DMS79 (cell line): ENCODE measurements at places on chromosomes 2 and 18.

- no peak for DNase-seq
These were observed 23.9 kb downstream of the WDFY1 start for GRCh38 chr2:223921204-223921603.

DNA sequence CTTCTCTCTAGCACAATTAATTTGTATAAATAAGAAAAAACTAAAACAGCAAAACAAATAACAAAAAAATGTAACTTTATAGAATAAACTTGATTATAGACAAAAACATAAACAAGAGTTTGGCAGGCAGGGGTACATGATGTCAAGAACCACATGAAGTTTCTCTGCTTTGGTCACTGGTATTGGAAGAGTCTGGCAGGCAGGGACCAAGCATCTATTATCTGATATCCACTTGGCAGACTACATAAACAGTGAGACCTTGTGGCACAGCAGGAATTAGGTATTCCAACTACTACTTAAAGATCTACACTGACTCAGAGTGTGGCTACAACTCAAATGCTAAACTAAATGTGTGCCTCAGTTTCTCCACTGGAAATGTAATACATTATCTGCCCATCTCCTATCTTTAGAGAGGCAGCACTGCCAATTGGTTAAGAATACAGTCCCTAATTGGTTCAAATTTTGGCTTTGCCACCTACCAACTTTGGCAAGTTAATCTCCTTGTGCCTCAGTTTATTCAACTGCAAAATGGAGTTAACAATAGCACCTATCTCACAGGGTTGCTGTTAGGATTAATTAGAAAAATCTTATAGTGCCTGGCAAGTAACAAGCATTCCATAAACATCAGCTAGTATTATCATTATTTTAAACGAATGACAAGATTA, 2.7 kb downstream of the MAP4K3 start:
- no peak for DNase-seq

- no peak for DNase-seq
These were observed 373.6 kb upstream of the ST6GAL2 start for GRCh38 chr2:107259408-107260195.

GRCh38 chr18:57149531-57149930, 2.6 kb downstream of the BOD1L2 start:
- no peak for DNase-seq

DNA sequence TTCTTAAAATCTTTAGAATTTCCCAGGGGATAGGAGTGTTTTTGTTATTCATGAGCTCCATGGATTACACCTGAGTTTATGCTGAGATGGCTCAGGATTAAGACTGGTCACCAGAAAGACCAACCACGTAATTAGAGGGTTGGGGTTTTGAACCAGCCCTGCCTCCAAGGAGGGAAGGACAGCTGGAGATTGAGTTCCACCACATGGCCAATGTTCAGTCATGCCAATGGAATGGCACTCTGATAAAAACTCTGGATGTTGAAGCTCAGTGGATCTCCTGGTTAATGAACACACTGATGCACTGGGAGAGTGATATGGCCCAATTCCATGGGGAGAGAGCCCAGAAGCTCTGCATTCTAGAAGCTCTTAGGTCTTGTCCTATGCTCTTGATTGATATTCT, 38.7 kb upstream of the PTPN4 start:
- no peak for DNase-seq

DNA sequence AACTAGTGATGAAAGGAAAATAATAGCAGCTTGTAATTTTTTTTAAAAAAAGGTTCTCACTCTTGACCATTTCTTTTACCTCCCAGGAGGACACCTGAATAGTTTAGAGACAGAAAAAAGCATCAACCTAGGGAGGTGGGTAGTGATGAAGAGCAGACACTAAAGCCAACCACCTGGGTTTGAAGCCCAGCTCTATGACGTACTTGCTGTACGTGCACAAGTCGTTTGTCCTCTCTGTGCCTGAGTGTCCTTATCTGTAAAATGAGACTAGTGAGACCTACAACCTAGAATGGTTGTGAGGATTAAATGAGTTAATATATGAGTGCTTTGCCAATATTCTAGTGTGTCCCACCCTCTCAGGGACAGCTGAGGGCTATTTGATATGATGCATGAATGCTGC, 5.8 kb downstream of the SLC1A4 start:
- no peak for DNase-seq

GRCh38 chr18:26017929-26018328, 72.5 kb downstream of the SS18 start:
- no peak for DNase-seq

DNA sequence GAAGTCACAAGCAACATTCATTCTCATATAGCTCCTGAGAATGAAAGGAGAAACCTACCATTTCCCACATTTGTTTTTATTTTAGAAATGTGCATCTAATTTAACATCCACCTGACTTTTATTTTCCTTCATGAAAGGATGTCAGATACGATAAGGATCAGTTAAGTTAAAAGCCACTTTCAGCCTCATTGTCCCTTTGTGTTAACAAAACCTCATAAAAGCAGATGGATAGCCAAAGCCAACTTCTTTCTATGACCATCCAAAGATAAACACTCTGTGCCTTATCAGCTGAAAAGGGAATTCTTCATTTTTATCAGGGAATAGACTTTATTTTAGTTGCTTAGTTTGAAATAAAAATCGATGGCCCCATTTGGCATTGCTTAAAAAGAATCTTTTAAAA, 25.7 kb upstream of the RIT2 start:
- DNase-seq, result no peak

- DNase-seq, result no peak
These were observed 955.2 kb upstream of the CELF4 start for GRCh38 chr18:38520786-38521185.

DNA sequence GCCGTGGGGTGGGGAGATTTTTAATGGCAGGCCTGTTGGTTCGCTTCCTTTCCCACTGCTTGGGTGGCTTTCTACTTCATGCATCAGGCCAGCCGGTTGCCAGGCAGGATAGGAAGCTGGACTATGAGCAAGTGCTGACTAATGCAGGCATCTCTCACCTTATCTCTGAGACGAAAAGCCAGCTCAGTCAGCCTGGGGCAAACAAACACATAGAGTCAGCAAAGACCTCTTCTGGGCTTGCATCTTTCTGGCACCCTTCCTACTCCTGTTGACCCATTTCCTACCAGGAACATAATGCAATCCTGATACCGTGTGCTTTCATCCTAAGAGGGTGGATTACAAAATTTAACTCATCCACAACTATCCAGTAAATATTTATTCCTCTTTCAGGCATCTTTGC, 416.6 kb upstream of the MEX3C start:
- DNase-seq, result no peak

GRCh38 chr18:61651880-61652268, 240.9 kb downstream of the RNF152 start:
- no peak for DNase-seq

GRCh38 chr2:184927040-184927439, 328.7 kb downstream of the ZNF804A start:
- no peak for DNase-seq

- no peak for DNase-seq
These were observed 14.2 kb upstream of the MSL3B start for GRCh38 chr2:233882353-233882752.

DNA sequence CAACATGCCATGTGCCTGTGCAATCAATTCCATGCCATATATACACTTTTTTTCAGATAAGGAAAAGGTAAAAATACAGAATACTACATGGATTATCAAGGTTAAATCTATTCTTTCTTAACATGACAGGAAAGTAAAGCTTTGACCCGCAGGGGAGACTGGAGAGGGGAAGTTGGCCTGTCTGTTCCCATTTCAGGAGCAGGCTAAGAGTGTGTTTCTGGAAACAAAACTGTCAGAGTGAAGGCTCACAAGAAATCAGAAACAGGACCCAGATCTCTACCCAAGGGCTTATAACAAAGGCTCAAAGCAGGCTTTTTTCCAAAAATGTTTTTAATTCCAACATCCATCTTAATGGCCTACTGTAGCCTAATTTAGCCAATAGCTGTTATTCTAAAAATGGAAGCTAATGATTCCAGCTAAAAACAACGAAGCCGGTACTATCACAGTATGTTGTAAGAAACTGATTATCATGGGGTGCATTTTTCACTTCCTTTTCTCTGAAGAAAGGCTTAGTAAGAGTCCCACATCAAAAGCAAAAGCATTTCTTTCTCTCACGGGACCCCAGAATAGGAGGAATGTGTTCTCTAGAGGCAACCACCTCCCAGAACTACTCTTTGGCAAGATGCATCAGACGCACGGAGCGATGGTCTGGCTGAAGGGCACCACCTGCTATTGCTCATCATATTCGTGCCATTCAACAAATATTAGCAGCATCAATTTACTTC, 41.4 kb downstream of the FECH start:
- DNase-seq, result no peak

GRCh38 chr2:239853121-239853520, 172.0 kb downstream of the NDUFA10 start:
- no peak for DNase-seq

- no peak for DNase-seq
These were observed 315.4 kb downstream of the SMAD2 start for GRCh38 chr18:47615043-47615442.

DNA sequence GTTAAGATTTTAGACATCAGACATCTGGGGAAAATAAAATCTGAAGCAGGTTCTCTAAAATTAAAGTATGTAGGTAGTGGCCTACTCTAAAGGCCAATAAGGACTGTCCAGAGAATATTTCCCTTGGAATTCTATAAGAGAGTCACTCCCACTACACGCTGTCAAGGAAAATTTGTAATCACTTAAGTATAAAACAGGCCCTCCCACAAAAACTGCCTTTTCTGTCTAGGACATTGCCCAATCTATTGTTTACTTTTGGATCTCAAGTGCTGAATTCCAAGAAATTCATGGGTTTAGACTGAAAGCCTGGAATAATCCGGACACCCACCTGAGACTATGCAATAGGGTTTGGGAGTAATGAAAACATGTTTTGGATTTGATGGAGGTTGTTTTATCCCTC, 1.7 kb upstream of the SRBD1 start:
- DNase-seq, result no peak

DNA sequence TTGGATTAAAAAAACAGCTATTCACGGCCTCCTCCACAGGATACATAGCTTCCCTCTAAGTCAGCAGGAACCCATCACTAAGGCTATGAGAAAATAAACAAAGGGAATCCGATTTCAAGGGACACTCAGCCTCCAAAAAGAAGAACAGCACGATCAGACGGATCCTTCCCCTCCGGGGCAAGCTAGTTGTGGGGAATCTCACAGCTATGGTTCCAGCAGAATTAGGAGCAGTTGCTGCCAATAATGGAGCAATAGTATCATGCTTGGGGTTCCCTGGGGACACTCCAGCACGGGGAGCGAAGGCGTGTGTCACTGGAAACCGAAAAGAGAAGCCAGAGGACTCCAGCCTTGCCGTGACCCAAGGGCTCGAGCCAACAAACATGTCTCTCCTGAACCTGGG, 163.1 kb downstream of the TTC32 start:
- DNase-seq, result no peak

DNA sequence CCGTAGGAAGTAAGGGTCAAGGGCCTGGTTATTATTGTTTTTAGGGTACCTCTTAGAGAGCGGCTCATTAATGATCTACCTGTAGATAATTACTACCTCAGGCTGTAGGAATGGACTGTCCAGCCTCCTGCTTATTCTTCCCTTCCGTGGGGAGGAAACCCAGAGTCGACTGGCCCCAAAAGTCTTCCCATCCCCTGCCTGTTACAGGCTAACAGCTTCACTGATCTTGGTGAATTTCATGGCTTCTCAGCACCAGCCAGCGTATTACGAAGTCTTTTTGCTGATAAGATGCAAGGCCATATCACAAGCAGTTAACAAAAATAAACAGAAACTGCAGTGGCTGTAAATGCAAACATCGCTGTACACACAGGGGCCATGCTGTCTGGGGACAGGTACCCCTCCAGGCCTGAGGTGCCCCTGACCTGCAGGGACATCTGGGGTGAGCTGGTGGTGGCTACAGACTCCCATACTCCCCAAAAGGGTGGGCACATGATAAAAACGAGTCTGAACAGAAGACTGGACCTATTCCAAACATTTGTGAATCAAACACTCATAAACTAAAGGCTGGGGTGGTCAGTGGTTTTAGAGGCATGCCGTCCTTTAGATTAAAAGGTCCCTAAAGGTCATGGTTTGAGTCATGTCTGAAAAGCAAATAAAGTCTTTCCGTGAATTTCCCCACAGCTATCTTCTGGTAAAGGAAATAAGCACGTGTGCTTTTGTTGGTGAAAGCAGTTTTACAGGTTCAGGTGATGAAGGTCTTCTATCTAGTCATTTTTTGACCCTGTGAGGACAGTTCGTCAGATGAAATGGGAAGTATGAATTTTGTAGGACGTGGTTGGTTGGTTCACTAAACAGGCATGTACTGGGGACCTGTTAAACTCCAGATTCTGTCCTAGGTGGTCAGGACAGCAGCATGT, 36.7 kb downstream of the TTC39C start:
- DNase-seq, result no peak

GRCh38 chr2:238601433-238602222, 174.9 kb downstream of the ASB1 start:
- no peak for DNase-seq

DNA sequence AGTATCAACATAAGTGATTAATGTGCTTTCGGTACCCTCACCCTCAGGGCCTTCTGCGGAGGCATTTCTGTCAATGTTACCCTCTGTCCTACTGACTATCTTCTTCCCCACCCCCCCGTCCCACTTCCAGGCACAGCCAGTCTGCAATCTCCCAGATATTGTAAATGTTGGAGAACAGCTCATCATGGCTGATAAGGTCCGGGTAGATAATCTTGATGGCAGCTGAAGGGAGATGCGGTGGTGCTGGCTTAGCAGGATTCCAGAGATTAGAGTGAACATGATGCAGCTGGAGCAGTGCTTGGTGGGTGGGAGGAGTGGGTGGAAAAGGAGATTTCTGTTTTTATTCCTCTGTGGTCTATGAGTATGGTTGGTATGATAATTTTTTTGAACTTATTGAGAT, 15.5 kb downstream of the GTF2A1L start:
- no peak for DNase-seq

DNA sequence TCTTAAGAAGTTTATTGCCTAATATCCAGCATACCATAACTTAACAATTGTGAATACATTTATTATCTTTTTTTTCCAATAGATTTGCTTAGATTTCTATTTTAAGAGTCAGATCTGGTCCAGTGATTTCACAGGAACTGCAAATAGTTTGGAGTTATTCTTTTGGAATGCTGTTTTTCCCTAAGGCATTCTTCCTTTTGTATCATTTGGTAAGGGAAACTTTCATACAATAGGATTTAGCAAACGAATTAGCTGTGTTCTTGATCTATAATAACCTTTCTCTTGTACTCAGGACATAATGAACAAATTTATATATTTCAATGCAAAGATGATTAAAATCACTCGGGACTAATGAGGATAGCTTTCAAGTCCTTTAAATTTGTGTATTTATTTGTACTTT, 201.6 kb downstream of the ERBB4 start:
- no peak for DNase-seq

DNA sequence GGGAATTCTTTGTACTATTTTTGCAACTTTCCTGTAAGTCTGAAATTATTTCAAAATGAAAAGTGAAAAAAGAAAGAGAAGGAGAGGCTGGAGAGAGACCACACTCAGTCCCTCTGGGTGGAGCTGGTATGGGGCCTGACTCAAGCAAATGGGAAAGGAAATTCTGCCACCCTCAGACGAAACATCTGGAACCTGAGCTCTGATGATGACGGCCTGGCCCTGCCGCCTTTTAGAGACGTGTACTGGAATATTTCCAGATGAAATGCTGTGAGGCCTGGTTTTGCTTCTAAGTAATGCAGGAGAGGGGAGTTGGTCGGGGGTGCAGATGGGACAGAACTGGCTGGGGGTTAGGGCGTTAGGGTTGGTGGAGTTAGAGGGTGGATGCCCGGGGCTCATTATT, 57.4 kb upstream of the GLI2 start:
- no peak for DNase-seq
